ENCODE measurements at places on chromosomes 4 and X.

DNA sequence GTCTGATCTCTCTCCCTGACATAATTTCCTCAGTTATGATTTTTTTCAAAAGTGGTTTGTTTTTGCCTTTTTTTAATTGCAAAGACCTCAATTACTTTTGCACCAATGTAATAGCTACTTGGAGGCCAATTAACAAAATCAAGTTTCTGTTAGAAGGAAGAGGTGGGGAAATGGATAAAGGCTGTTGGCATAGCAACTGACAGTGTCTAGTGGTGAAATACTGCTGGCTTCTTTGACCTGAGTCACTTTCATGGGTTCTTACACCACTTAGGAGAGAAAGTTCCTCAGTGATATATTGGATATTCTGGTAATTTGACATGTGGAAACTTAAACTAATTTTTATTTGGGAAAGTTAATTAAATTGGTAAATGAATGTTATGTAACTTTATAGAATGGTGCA, 26.5 kb upstream of the ATP8A1 start:
- no peak for DNase-seq

GRCh38 chrX:108763559-108763958, 27.2 kb upstream of the IRS4 start:
- no peak for DNase-seq

GRCh38 chr4:78653655-78654054, 102.1 kb downstream of the ANXA3 start:
- no peak for DNase-seq

DNA sequence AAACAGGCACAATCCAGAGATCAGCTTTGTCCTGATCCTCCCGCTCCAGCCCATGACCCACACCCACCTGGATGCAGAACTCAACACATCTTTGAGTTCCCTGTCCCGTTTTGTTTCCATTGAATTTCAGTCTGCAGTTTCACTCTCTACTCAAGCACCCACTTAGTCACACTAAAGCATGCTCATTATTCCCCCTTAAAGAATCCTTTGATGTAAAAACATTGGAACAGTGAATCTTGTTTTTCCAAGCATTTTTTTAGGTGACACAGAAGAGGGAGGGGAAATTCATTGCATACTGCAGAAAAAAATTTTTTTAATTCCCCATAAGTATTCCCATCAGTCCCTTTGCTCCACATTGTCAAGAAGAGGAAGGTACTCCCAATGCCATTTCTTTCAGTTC, 249.7 kb upstream of the TTC29 start:
- DNase-seq = no peak

GRCh38 chrX:67692246-67692645, 148.4 kb downstream of the AR start:
- no peak for DNase-seq

GRCh38 chrX:17521871-17522693, 147.1 kb downstream of the NHS start:
- DNase-seq = peak; percentile 46

GRCh38 chr4:144647095-144647561, 1.2 kb downstream of the HHIP start:
- DNase-seq = no peak

DNA sequence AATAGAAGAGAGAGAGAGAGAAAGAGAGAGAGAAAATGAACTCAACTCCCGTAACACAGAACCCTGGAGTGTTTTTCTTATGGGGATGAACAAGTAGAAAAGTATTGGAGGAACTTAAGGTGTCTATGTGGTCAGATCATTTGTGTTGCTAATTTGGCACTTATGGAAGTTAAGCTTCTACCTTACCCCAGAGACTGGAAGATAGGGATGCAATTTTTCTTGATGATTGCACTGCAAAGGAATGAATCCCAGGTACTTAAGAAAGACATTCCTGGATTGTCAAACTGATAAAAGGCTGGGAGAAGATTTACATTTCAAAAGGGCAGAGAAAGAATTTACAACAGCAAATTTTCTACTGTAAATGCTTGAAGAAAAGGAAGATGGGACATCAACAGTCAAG, 57.2 kb downstream of the MAP9 start:
- DNase-seq = no peak

GRCh38 chr4:22237846-22238494, 277.9 kb downstream of the ADGRA3 start:
- no peak for DNase-seq

- no peak for DNase-seq
Observed at GRCh38 chr4:27472364-27472763, 611.7 kb downstream of the STIM2 start.

DNA sequence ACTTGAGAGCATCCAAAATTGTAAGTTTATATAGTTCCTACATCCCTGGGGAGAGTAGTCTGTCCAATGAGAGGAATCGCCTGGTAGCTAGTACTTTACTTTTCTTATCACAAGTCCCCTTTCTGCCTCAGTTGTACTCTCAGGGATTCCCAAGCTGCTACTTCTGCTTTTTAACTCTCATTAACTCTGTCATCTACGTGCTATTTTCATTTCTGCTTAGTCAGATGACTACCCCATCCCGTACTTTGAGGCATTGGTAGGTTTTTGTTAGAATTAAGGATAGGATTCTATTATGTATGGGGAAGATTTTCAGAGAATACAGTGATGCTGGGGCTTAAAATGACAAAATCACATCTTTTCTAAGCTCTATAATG, 24.7 kb downstream of the RBPJ start:
- DNase-seq = no peak

DNA sequence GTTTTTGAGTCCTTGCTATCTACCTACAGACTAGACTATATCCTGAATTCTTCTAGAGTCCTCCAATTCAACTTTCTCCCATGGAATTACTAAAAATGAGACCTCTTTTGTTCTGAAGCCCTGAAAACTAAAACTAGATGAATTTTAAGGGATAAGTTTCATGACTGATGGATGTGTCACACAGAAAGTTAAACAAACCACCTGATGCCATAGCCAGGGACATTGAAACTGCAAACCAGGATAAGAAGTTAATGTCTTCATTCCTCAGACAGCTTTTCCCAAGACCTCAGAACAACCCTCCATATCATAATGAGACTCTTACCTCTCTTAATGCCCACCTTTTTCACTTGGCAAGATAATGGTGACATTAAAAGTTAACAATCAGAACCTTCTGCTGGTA, 81.5 kb upstream of the PTPN13 start:
- no peak for DNase-seq

GRCh38 chr4:117588771-117589170, 445.5 kb upstream of the NDST3 start:
- no peak for DNase-seq

DNA sequence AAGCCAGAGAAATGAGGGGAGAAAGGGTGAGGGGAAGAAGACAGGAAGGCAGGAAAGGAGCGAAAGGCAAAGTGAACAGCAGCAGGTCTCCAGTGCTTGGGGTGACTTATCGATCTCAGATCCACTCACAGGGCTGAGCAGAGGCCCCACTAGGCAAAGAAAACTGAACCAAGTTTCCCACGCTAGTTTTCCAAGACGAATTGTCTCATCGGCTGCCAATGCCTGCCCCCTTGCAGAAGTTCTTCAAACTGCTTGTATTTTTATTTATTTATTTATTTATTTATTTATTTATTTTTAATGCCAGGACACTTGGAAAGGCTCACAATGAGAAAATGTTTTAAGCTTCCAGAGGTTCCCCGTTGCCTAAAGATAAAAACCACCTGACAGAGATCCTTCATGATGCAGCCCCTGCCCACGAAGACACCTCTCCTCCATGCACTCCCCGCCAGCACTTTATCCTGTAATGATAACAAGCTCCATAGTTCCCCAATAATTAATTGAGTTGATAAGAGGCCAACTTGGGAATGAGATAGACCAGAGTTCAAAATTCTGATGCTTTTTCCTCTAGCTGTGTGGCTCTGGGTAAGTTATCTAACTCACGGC, 43.2 kb downstream of the QDPR start:
- peak; percentile 51 for DNase-seq

DNA sequence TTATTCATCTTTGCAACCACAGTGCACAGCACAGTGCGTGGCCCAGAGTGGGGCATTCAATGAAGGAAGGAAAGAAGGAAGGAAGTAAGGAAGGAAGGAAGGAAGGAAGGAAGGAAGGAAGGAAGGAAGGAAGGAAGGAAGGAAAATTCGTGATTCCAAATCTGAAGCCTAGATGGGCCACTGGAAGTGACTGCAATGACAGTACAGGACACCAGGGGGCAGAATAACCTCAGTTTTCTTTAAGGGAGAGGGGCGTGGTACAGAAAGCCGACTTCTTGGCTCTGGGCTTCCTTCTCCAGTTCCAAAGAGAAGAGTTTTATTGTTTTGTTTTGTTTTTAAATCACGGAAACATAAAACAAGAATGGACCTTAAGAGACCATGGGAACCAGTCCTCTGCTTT, 47.8 kb downstream of the APLN start:
- peak; percentile 37 for DNase-seq

GRCh38 chr4:116577321-116577720, 508.1 kb downstream of the TRAM1L1 start:
- no peak for DNase-seq

DNA sequence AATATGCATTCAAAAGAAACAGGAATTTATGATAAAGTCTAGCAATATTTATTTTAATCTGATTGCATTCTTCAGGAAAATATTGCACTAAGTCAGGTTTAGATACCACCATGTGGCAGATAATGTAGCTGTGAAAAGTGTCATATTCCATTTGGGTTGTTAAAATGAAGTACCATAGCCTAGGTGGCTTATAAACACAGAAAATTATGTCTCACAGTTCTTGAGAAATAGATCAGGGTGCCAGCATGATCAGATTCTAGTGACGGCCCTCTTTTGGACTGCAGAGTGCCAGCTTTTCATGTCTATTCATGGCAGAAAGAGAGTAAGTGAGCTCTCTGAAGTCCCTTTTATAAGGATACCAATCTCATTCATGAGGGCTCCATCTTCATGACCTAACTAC, 5.6 kb upstream of the ADGRL3 start:
- no peak for DNase-seq

GRCh38 chrX:21838937-21839333, 482 bp upstream of the MBTPS2 start:
- no peak for DNase-seq

DNA sequence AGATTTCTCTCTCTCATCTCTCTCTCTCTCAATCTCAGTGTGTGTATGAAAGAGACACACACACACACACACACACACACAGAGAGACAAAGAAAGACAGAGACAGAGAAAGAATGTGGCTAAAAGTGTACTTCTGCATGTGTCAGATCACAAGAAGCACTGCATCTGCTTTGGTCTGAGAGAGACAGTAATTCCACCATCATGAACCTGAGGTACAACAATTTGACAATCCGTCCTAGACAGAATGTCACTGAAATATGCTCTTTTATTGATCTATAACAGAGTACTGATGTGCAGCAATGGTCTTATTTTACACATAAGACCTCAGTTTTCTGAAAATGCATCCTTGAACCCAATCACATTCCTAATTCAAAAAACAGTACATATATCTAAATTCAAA, 576.2 kb upstream of the SMIM31 start:
- DNase-seq = no peak

- DNase-seq = no peak
Observed at GRCh38 chrX:8273451-8273895, 102.4 kb upstream of the VCX2 start.

DNA sequence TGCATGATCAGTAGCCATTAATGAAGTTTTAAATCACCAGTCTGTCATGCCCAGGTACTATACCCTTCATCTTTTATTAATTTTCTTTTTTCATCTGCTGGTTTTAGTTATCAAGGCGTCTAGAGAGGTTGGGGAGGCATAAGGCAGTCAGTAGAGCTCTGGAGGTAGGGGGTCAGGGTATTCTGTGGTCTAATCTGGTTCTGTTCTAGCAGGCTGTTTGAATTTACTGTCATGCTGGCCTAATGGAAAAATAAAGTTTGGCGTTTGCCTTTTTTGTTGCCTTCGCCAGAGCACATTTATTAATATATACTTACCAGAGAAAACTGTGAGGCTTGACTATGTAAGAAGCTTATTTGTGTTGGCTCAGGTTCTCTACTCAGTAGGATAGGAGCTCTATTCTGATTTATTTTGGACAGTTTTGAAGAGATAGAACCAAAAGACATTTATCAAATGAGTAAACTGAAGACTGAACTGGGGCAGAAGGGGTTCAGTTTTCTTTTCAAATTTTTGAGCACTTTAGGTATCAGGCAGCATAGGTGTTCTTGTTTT, 46.9 kb downstream of the TMEM131L start:
- DNase-seq = no peak

GRCh38 chr4:99679204-99679603, 21.6 kb upstream of the C4orf54 start:
- no peak for DNase-seq

DNA sequence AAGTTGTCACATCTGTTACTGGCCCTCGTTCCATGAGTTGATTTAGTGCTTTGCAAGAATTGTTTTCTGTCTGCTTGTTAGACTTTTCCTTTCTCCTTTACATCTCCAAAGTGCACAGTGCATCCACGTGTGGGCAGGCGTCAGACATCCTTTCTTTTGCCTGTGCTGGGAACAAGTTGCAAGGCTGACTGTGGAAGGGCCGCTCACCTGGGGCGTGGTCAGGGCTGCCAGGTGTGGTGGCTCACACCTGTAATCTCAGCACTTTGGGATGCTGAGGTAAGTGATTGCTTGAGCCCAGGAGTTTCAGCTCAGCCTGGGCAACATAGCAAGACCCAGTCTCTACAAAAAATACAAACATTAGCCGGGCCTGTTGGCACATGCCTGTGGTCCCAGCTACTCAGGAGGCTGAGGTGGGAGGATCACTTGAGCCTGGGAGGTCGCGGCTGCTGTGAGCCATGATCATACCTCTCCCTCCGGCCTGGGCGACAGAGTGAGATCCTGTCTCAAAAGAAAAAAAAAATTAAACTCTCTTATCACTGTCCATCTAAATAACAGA, 46.2 kb downstream of the RGS12 start:
- DNase-seq = no peak

DNA sequence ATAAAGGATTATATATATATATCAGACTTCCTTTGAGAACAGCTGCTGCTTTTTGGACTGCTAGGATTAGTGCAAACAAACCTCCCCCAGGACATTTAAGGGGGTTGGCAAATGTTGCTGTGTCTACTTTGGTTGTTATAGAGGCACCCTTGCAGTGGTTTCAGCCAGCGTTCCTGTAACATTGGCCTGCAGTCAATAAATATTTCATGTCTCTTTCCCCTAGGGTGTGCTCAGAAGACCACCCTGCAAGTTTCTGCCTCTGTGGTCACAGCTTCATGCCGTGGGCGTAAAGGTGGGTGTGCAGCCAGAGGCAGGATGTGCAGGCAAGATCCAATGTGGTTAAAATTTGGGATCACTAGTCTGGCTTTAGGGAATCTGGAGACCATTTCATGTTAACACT, 28.9 kb downstream of the FGF5 start:
- DNase-seq = no peak

- no peak for DNase-seq
Observed at GRCh38 chr4:186851291-186852072, 127.8 kb upstream of the FAT1 start.

- no peak for DNase-seq
Observed at GRCh38 chr4:14318671-14319070, 683.6 kb upstream of the CPEB2 start.

- no peak for DNase-seq
Observed at GRCh38 chr4:48008021-48008596, 8.4 kb downstream of the CNGA1 start.

- DNase-seq = peak; percentile 11
Observed at GRCh38 chrX:138745196-138745595, 33.7 kb upstream of the FGF13 start.
